ENCODE measurements at places on chromosomes 12 and 14. TPM values are rescaled to one million over a fixed set of nuclear protein-coding genes. Genes with fewer than 3 reads are reported as not detected.

GRCh38 chr12:132367071-132367851 is 37.9 kb upstream of the GALNT9 start:
- no peak for DNase-seq

The RAB15 gene
- 71.4 TPM for total RNA-seq

DNA sequence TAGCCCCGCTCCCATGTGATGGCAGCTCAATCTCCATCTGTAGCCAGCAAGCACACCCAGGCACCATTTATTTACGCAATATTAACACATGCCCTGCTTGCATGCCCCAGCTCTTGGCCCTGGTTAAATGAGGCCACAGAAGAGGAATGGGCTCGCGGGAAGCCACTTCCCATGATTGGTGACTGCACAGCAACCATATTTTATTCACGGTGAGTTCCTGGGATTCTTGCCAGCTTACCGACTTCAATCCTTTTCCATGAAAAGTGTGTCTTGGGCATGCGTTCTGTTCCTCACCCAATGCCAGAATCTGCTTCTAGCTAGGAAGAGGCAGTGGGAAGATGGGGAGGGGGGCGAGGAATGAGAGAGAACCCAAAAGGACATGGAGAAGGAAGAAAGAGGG is 54.7 kb downstream of the PITPNM2 start:
- DNase-seq = no peak

- DNase-seq = no peak
These were observed 13.9 kb upstream of the TCP11L2 start for GRCh38 chr12:106288494-106289195.

The ACSS3 gene
- 23.4 TPM for total RNA-seq

The ARHGEF40 gene
- total RNA-seq = 41.2 TPM

DNA sequence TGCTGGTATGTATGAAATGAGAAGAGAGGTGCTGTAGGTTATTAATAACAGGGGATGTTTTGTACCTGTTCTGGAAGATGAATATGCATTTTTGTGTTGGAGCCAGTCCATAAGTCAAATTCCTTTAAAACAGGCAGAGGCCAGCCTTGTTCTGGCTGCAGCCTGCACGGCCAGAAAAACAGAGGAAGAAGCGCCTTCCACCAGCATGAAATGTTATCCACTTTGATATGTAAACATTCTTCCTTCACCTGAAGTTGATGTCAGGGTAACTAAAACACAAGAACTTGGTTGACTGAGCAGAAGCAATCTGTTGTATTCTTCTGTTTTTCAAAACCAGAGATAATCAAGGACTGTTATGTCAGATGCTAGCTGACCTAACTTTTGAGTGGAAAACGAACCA is 237.9 kb upstream of the PLEKHG7 start:
- no peak for DNase-seq

GRCh38 chr12:79737875-79738718 is 47.3 kb upstream of the PAWR start:
- DNase-seq = no peak

GRCh38 chr12:68805592-68806120 is 2.3 kb upstream of the MDM2 start:
- DNase-seq = peak; percentile 20

The TMCC3 gene
- total RNA-seq = 10.1 TPM

The RND1 gene
- 1.9 TPM for total RNA-seq

The RARG gene
- total RNA-seq = 101 TPM

The PRB2 gene
- total RNA-seq = not detected

- DNase-seq = no peak
These were observed 574 bp upstream of the FANCM start for GRCh38 chr14:45135156-45135555.

DNA sequence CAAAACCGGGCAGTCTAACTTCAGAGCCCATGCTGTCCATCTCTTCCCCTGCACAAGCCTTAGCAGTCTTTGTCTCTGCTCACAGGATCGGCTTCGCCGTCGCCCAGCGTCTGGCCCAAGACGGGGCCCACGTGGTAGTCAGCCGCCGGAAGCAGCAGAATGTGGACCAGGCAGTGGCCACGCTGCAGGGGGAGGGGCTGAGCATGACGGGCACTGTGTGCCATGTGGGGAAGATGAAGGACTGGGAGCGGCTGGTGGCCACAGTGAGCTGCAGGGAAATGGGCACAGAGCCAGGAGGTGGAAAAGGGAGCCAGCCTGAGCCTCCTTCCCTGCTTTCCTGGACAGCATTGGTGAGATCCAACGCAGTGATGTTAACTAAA is 14.2 kb upstream of the CARMIL3 start:
- no peak for DNase-seq

- DNase-seq = no peak
These were observed 616.6 kb downstream of the KCNH5 start for GRCh38 chr14:62428429-62429203.

DNA sequence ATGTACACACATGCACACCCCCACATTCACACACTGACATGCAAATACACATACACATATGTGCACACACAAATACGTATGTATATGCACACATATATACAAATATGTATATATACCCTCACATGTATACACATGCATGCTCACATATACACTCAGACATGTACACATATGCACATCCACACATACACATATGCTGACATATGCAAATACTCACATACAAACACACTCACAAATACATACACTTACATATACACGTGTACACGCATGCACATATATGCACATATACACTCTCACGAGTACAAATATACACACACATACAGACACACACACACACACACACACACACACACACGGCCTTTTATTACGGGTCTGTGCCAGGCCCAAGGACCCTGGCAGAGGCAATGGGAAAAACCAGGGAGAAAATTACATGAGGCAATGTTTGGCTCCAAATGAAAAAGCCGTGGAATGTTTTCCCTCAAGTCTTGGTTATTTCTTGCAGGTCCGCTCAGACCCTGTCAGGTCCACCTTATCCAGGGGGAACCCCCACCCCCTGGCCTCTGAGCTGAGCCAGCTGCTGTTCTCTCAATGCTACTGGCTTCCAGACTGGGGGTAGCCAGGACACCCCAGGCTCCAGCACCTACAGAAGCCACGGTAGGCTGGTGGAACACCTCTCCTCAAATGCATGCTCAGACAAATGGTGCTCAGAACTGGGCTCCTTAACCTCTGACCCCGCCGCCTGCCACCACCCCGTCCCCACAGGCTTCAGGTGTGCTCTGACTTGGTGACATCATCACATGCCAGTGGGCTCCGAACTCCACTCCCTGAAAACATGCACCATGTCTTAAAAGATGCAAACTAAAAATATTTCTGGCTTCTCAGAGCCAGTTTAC is 54.7 kb downstream of the BCL11B start:
- no peak for DNase-seq

The TEAD4 gene
- total RNA-seq = 15.8 TPM

The OR6C70 gene
- total RNA-seq = not detected

DNA sequence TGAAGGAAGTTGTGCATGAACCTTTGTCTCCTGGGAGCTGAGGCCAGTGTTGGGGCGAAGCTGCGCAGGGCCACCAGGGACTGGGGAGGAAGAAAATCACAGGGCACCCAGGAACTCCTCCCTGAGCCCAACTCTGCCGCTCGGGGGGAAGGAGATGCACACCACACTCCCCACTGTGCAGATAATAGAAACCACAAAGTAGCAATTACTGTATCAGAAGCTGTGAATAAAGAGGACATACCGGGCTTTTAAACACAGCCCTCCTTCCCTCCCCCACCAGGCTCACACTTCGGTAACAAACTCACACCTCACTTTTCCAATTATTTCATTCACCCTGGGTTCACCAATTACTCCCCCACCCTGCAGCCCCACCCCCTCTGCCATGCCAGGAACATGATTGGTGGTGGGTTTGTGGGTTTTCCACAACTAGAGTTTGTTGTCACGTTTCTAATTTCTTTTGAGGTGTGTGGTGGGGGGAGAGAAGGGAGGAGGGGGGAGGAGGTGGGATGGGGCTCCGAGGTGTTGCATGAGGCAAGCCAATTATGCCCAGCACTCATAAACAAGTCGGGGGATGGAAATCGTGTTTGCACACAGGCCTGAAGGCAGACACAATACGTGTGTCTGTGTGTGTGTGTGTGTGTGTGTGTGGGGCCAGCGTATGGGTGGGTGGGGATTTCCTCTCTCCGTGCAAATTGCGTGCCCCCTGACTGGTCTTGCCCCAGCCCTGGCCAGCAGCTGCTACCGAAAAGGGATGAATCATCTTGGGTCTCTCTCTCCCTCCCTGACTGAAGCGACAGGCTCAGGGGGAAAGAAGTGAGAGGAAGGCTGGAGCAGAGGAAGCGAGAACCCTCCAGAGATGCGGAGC is 103.3 kb downstream of the RBM19 start:
- no peak for DNase-seq

The AJUBA gene
- 39.9 TPM for total RNA-seq

- no peak for DNase-seq
These were observed 42.9 kb downstream of the CMAS start for GRCh38 chr12:22088886-22089285.

- DNase-seq = no peak
These were observed 52.6 kb downstream of the FZD10 start for GRCh38 chr12:130214686-130215395.

GRCh38 chr12:115398311-115398781 is 714.4 kb upstream of the TBX3 start:
- DNase-seq = no peak

DNA sequence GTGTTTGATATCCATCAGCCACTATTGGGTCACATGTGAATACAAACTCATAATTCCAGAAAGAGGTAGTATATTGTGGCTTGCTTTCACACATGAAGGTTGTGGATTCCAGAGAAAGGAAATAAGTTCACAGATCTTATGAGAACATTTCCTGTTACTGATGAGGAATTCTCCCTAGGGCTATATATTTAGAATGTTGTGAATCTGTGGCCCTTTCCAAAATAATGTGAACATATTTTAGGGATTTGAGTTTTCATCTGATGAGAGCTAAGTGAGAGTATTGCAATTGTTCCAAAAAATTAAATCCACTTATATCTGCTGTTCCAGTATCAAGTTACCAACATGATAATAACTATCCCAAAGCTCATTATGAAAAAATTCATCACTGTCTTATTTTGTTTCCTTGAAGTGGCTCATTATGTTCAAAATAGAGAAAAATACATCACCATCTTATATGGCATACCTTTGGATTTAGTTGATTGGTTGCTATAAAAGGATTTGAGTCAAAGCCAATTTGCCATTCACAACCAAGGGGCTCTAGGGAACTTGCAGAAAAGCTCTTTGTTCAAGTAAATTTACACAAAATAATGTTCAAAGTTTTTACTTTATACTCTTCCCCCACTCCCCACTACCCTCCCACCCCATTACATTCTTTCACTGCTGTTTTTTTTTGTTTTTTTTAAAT is 76.3 kb downstream of the MYRFL start:
- DNase-seq = no peak

GRCh38 chr14:90820958-90821357 is 4.7 kb upstream of the TTC7B start:
- no peak for DNase-seq

- DNase-seq = peak; percentile 71
These were observed at the start of gene TSPAN9 for GRCh38 chr12:3076730-3077571. TSS of gene TSPAN9 (plus strand) at chr12:3077379. CDS start at chr12:3201194, 123,815 bp downstream.

The KIF26A gene
- total RNA-seq = 6.1 TPM

- DNase-seq = no peak
These were observed 7.6 kb downstream of the CCDC196 start for GRCh38 chr14:66493750-66494149.

The C3AR1 gene
- total RNA-seq = 4.6 TPM

GRCh38 chr14:63654346-63654745 is 12.7 kb upstream of the WDR89 start:
- DNase-seq = no peak

The SAMD15 gene
- total RNA-seq = 1.8 TPM

GRCh38 chr14:104249706-104250105 is 111.3 kb downstream of the KIF26A start:
- DNase-seq = no peak

The COA8 gene
- 37.3 TPM for total RNA-seq

DNA sequence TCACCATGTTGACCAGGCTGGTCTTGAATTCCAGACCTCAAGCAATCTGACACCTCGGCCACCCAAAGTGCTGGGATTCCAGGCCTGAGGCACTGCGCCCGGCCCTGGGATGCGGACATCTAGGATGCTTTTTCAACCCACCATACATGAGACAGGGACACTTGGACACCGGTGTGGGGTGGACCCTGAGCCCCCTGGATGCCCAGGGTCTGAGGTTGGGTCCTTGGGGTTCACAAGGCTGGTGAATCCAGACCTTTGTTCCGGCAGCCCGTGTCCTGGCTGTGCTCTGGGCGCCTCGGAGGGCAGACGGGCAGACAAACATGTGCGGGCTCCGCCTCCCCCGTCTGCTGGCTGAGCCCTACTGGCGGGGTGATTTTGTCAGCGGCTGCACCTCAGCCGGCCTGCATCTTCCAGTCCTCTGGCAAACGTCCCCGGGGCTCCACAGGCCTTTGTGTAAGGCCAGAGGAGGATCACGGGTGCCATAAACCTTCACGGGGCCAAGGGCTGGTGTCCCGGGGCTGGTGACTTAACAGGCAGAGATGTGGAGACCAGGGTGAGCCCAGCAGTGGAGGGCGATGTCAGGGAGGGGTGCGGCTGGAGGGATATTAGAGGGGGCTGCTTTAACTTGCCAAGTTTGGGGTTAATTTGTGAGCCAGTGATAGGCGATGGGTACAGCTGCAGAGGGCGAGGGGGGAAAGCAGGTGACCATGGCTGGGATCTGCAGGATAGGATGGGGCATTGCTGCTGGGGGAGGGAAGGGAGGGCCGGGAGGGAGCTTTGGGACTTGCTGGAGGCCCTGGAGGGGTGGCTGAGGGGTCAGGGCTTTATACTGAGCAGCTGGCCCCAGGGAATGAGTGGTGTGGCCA is 5.8 kb downstream of the ASPG start:
- peak; percentile 41 for DNase-seq

DNA sequence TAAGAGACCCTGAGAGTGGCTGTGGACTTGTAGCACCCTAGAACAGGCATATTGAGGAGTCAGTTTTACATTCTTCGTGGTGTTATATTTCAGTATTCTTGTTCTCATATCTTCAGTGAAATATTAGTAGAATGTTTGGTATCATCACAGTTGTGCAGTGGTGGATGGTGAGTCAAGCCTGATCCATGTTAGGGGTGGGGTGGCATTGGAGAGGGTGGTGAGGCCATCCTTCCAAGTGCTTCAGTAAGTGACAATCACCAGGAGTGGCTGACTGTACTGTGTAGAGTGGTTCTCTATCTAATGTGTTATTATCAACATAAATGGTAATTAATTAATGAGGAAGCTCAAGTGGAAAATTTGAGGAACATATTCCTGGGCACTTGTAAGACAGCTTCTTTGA is 197.7 kb upstream of the SLC16A7 start:
- no peak for DNase-seq

- no peak for DNase-seq
These were observed 57.6 kb downstream of the HEATR5A start for GRCh38 chr14:31362746-31363145.

- DNase-seq = no peak
These were observed 1.8 kb downstream of the INHBE start for GRCh38 chr12:57456737-57457490.

DNA sequence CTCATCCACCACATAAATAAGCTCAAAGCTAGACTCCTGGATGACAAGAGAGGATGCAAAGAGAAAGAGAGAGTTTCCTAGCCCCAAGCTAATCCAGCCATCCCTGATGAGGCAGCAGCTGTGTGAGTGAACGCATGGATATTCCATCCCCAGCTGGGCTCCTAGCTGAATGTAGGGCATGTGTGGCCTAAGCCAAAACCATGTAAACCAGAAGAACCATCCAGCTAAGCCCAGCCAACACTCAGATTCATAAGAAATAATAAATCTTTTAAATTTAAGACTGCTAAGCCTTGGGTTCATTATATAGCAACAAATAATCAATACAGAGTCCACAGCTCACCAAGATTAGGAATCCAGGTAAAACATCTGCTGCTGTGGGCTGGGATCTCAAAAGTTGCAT is 94.3 kb downstream of the TNFAIP2 start:
- DNase-seq = no peak

The TRHDE gene
- 12.1 TPM for total RNA-seq

All from ureter (tissue), 1 donor.